Right atrium auricular region (tissue), 2 donors: ENCODE measurements at places on chromosomes 7 and 10. TPM values are rescaled to one million over a fixed set of nuclear protein-coding genes. Genes with fewer than 3 reads are reported as not detected.

DNA sequence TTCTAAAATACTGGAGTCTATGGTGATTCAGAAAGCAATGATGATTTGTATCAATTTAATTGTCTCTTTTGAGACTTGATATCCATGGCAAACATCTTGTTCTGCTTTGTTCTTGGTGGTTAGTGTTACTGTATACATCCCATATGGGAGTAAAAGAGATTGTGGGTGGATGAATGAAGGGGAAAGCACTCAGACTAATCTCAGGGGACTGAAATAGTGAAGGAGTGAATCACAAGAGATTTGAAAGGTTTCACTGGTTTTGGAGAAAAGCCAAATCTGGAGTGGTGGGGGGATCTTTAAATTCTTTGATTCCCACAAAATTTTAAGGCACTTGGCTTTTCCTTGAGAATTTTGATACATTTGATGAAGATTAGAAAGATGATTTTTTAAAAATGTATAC lies 369.4 kb downstream of the INHBA start:
- no peaks in the 10 kb centered on the region for H3K27me3 ChIP-seq
- no peak overlapping the region for H3K4me3 ChIP-seq
- no peaks in the 10 kb centered on the region for H3K4me1 ChIP-seq
- no peaks in the 10 kb centered on the region for H3K36me3 ChIP-seq
- H3K27ac ChIP-seq: no peak overlapping the region

- no peak for DNase-seq
- H3K36me3 ChIP-seq: no peaks in the 10 kb centered on the region
- H3K27ac ChIP-seq: peak overlapping the region; percentile 51
- H3K27me3 ChIP-seq: no peaks in the 10 kb centered on the region
Observed at GRCh38 chr7:73870041-73870492, 9.1 kb downstream of the TMEM270 start.

Gene PPA1
- total RNA-seq: 48.0 TPM

Gene CPED1
- 19.0 TPM for total RNA-seq

Gene DKK1
- not detected for total RNA-seq

Gene HACD1
- 143 TPM for total RNA-seq

Gene COL13A1
- total RNA-seq: 5.7 TPM
